ENCODE measurements at places on chromosomes 7 and 10.

- DNase-seq = no peak
These were observed 79.3 kb upstream of the IL6 start for GRCh38 chr7:22647451-22648257.

- DNase-seq = no peak
These were observed 98.0 kb downstream of the NPY start for GRCh38 chr7:24381894-24382505.

DNA sequence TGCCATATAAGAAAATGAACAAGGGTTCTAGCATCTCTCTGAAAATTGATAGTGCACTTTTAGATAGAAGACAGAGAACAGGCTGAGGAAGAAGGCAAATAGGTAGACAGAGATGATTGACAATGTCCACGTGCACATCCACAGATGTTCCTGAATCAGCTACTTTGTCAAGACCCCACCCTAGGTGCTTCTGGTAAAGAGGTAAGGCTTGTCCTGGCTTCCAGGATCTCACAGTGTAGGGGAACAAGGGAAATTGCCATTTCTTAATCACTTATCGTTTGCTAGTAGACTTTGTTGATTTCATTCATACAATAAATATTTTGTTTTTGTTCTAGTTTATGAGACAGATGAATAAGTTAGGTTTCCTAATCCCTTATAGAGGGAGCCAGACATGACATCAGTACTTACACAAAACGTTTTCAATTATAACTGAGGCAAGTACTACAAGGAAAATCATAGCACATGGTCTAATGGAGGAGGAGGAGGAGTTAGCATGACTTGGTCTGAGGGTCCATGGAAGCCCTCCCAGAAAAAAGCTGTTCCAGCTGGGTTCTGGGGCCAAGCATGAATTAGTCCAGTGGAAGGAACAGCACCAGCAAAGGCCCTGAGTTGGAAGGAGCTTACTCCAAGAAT is 115.9 kb upstream of the ARID5B start:
- no peak for DNase-seq

DNA sequence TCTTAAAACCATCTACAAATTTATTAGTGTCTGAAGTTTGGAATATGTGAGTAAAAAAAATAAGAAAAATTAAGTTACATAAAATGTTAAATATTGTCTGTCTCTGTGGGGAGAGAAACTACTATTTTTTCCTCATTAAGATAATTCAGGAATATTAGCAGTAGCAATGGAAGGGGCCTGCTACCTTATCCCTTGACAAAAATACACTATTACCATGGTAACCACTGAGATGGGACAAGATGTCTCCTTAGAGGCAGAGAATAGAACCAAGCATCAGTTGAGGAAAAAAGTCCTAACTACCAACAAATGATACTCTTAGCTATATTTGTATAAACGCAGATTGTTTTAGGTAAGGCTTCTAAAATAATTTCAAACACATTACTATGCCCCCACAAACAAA is 150.7 kb upstream of the LSM8 start:
- DNase-seq = no peak

DNA sequence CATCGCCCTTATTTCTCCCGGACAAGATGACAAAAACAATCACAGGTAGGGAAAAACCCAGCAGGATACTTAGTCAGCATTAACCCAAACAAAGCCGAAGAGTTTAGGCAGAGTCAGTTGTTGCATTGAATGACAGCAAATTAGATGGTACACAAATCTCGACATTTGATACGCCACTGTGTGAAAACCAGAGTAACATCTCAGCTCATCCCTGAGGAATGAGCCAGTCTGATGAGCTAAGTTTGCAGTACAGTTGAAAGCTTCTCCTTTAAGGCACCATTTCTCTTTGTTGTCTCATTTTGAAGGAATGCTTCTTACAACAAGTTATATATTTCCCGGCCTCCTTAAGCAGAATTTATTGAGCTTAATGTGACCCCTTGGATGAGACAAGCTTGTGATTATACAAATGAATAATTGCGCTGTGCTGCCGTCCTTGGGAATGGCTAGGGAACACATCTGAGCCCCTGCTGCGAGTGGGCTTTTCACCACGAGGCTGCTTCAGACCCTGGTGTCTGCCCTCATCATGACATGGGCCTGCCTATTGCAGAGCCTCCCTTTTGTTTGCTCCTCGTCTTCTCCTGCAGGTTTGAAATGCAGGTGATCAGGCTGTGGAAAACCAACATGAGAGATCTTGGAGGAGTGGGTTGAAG is 137.3 kb downstream of the CELF2 start:
- no peak for DNase-seq

DNA sequence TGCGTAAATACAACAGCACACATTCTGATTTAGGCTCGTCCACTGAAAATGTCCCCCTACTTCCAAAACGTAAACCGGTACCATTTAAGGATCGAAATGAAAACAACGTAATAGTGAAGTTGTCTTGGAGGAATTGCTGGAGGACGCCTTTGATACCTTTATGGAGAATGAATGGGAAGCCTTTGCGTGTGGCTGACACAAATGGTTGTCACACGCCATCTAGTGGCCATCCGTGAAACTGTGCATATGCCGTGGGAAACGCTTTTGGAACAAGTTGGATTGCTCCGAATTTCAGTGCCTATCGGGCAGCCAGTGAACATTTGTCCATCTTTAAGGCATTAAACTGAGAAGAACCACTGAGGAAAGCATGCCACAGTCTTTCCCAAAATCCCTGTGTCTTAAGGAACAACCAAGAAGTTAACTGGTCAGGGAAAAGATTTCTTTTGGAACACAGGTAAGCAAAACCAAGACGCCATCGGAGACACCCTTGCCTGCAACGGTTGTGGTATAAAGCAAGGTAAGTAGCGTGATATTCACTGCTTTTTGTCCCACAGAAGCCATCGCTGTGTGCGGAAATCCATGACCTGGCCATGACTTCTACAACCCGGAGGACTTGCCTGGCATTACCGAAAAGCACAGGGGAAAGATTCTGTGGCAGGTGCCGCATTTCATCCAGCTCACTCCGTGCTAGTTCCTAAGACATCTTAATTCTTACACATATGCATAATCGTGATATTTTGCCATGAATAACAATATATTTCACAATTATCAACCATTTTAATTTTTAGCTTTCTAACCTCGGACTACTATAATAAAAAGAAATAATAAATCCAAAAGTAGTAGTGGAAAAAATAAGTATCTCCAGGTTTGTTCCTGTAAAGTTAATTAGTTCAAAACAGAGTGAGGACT is 100.6 kb downstream of the FAM204A start:
- no peak for DNase-seq

GRCh38 chr10:1033601-1034000 is 7.9 kb upstream of the IDI2 start:
- DNase-seq = no peak

- DNase-seq = no peak
These were observed 12.9 kb downstream of the CPED1 start for GRCh38 chr7:121001234-121001906.

DNA sequence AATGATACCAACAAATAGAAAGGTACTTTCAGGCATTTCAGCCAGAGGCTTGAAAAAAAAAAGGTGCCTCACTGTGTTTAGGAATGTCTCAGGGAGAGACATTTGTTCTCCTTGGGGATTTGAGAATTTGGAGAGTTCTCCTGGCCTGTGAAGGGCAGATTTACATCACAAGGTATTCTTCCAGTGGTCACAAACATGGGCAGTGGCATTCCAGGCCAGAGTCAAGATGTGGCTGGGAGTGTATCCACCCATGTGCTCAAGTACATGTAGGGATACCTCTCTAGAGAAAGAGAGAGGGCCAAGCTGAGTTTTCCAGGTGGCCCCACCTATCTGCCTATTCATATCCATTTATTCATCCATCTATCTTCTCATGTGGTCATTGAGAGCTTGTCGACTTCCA is 253.8 kb downstream of the LRMDA start:
- DNase-seq = no peak

DNA sequence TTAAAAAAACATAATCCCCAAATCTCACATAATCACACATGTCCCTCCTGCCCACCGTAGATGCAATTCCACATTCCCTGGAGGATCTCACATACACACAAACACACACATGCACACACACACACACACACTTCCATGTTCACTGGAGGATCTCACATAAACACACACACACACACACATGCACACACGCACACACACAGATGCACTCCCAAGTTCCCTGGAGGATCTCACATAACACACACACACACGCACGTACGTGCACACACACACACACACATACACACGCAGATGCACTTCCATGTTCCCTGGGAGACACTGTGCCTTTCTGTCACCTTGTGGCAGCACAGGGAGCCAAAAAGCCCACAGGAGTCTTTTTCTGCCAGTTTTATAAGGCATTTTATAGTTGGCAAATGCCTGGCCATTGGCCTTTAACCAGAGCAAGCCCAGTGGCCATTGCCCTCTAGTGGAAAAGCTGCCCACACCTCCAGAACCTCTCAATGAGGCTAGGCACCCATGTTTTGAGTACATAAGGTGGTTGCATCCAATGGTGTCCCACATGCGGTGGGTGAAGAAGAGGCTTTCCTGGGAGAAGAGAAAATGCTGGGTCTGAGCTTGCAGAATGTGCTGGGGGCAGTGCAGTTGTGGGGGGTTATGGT is 115.4 kb upstream of the ACBD5 start:
- no peak for DNase-seq

- DNase-seq = no peak
These were observed 202.5 kb downstream of the ADARB2 start for GRCh38 chr10:1534820-1535219.

- no peak for DNase-seq
These were observed 96.7 kb upstream of the EFCAB10 start for GRCh38 chr7:105677817-105678573.

- DNase-seq = no peak
These were observed 1.9 kb upstream of the SLC18A2 start for GRCh38 chr10:117239051-117239450.

- no peak for DNase-seq
These were observed 2.6 kb downstream of the MRPS33 start for GRCh38 chr7:141012044-141012685.

- DNase-seq = no peak
These were observed 141.1 kb upstream of the CDK13 start for GRCh38 chr7:39808796-39809481.

GRCh38 chr10:45555795-45556194 is 116.8 kb downstream of the ZFAND4 start:
- DNase-seq = no peak

DNA sequence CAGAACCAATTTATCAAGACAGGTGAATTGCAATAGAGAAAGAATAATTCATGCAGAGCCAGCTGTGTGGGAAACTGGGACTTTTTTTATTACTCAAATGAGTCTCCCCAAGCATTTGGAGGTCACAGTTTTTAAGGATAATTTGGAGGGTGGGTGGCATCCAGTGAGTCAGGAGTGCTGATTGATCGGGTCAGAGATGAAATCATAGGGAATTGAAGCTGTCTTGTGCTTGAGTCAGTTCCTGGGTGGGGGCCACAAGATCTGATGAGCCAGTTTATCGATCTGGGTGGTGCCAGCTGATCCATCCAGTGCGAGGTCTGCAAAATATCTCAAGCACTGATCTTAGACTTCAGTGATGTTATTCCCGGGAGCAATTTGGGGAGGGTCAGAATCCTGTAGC is 9.9 kb upstream of the MYO1G start:
- DNase-seq = no peak

- DNase-seq = no peak
These were observed 92.1 kb downstream of the PPP1R3C start for GRCh38 chr10:91540733-91541132.

- DNase-seq = no peak
These were observed 211.5 kb downstream of the KLF6 start for GRCh38 chr10:3573498-3573897.

GRCh38 chr7:108347616-108348015 is 108.6 kb downstream of the NRCAM start:
- no peak for DNase-seq

DNA sequence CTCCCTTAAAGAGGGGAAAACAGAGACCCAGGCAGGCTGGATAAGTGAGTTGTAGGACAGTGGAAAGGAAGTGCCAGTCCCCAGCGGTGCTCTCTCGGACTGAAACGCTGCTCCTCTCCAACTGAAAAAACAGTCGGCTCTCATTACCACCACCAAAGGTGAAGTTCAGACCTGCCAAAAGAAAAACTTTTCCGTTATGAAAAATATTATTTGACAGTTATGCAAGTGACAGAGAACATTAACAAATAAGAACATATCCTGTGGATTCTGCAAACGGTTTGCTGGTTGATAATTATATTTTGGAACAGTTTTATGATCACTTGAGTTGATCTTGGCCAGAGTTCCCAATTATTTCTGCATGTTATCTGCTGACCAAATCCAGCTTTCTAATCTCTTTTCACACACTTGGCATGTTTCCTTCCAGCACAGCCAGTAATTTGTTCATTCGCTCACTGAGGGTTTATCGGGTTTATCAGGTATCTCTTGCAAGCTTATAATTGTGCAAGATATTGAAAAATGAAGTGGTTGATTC is 82.6 kb downstream of the PTPRE start:
- DNase-seq = no peak

- DNase-seq = no peak
These were observed 29.4 kb downstream of the TSPAN12 start for GRCh38 chr7:120828528-120828927.

DNA sequence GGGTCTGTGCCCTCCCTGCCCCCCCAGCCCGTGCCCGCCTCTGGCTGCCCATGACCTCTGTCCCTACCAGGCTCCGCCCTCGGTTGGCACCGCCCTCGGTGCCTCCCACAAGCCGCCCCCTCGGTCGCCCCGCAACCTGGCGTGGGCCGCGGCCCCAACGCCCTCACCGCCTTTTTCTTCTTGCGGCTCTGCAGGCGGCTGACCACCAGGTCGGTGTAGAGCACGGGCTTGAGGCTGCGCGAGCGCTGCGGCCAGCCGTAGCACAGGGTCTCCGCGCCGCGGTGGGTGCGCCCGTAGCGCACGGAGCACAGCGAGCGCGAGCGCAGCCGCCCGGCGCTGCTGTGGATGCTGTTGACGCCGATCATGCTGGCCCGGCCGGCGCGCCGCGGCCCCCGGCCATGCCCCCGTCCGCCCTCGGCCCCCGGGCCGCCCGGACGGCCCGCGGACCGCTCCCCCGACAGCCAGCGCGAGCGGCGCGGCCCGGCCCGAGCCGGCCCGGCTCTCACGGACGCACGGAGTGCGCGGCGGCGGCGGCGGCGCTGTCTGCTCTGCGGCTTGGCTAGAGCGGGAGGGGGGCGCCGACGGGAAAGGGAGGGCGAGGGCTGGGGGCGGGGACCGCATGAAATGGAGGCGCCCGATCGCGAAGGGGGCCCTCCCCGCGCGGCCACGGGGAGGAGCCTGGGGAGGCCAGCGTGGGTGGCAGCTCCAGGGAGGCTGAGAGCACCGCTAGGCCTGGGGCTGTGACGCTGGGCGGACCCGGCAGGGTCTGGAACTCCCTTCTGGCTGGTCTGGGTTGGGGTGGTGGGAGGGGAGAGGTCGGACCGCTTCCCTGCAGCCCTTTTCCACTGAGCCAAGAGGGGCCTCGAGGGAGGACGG is 9.6 kb downstream of the PSD start:
- no peak for DNase-seq

GRCh38 chr10:27504808-27505460 is 830 bp downstream of the RAB18 start:
- no peak for DNase-seq

Measured in cortex of kidney (tissue), 1 donor.